ENCODE measurements at places on chromosomes 1 and 21.

DNA sequence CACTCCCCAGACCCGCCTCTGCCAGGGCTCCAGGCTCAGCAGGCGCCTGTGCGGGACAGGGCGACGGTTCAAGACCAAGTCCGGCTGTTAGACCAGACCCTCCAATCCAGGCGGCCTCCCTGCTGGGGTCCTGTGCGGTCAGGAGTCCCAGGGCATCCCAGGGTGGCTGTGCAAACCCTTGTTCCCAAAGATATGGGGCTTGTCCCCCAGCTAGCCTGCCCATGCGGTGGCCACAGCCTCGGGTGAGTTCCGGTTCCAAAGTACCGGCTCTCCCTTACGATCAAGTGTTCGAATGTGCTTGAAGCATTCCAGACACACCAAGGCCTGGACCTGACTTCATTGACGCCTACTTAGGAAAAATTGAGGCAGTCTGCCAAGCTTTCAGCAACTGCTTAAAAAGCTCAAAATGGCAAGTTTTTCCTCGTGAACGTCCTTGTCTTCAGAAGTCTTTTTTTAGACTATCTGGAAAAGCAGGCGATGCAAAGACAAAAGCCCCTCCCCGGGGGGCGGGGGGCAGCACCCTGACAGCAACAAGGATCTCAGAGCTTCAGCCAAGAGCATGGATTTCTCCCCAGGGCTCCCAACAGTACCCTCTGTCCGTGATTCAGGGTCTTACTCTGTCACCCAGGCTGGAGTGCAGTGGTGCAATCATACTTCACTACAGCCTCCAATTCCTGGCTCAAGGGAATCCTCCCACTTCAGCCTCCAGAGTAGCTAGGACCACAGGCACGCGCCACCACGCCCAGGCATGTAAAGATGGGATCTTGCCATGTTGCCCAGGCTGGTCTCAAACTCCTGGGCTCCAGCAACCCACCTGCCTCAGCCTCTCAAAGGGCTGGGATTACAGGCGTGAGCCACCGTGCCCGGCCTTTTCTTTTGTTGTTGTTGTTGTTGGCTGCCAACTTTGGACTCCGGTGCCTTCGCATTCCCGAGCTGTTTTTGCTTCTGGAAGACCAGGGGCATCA lies 2.3 kb downstream of the FAAP20 start:
- peak; percentile 64 for DNase-seq

- DNase-seq: no peak
These were observed 84.3 kb downstream of the UBIAD1 start for GRCh38 chr1:11357276-11357675.

DNA sequence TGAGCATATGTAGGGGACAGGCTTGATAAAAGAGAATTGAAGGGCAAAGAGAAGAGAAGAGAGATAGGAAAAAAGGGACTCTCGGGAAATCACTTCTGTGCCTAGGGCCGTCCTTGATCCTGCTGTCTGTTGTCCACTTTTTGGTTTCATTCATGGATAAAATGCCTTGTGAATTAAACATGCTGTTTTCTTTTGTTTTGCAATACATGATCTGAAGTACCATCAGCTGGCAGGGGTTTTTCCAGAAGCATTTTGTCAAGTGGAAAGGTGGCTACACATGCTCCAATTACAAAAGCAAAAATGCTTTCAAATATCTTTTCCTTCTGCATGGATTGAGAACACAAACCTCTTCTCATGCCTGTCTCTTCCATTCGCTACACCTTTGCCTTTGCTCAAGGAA lies 361.7 kb downstream of the PDE4B start:
- DNase-seq: no peak

GRCh38 chr1:198015309-198015708 lies 98.1 kb downstream of the LHX9 start:
- DNase-seq: no peak

DNA sequence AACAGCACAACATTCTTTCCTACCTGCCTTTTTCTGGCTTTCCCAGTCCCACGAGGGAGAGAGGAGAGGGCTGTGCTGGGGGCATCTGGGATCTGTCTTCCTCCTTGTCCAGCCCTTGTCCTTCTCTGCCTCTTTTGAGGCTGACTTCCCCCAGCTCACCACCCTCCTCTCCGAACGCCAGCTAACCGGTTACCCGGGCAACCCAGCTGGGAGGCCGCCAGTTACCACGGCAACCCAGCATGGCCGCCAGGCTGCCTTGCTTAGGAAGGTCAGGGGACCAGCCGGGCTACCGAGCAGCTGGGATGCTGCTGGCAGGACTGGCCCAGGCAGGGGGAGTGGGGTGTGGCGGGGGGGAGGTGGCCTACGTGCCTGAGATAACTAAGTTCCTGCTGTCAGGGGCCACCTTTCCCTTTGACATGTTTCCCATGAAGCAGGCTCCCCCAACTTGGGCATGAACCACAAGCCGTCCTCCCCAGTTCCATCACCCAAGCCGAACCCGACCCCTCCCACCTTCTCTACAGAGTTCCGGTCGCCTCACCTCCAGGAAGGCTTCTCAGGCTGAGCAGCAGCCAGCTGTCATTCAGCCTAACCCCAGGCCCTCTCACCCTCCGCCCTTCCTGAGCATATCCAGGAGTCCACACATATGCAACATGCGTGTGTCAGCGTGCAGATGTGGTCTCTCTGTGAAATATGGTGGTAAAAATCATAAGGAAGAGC lies 8.7 kb downstream of the PLEKHA6 start:
- peak; percentile 71 for DNase-seq

GRCh38 chr1:54839824-54840223 lies 38.7 kb upstream of the TTC22 start:
- no peak for DNase-seq

- no peak for DNase-seq
These were observed 163.1 kb downstream of the PCNX2 start for GRCh38 chr1:233132445-233132844.

DNA sequence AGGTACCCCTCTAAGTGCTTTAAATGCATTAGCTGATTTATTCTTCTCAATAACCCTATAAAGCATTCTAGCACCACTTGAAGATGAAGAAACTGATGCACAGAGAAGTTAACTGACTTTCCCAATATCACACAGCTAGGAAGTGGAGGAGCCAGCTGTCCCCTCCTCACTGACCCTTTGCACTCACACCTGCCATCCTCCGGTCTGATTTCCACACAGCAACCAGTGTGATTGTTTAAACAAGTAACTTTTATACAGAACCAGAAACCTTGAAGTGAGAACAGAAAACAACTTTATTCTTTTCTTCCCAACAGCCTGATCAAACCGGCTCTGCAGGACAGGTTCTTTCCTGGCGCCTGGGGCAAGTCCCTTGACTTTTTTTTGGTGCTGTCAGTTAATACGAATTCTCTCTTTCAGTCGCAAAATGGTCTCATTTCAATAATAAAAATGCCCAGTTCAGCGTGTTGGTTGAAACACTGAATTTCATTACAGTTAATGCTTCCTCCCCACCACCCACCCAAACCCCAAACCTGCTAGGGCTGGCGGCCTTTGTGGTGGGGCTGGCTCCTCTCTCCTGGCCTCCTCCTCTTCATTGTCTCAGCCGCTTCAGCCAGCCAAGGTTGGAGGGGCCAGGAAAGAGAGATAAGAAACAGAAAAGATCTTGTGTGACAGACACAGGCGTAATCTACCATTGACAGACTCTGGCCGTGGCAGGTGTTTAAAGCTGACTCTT lies 26.4 kb upstream of the EEIG2 start:
- DNase-seq: no peak

DNA sequence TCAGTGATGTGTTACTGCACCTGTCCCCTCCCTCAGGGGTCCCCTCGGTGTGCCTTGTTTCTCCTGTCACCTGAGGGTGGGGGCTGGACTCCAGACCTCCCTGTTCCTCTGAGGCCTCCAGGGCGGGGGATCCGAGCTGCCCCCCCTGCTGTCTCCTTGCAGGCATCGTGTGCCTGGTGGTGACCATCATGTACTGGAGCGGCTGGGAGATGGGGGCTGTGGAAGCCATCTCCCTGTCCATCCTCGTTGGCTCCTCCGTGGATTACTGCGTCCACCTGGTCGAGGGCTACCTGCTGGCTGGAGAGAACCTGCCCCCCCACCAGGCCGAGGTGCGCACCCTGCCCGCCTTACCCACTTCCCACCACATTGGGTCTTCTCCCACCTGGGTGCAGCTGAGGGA lies 56.4 kb downstream of the DISP3 start:
- no peak for DNase-seq
